ENCODE measurements at places on chromosomes 2 and 18. TPM values are rescaled to one million over a fixed set of nuclear protein-coding genes. Genes with fewer than 3 reads are reported as not detected.

Gene ITGAV
- total RNA-seq, result 9.8 TPM

- DNase-seq, result no peak
Measured at GRCh38 chr18:4589056-4589800, 134.1 kb upstream of the DLGAP1 start.

GRCh38 chr2:207055257-207055656, 110.5 kb downstream of the KLF7 start:
- no peak for DNase-seq

Gene C2orf81
- 1.6 TPM for total RNA-seq

Gene LAMA3
- total RNA-seq, result 0.05 TPM
